GF-D8 (cell line): ENCODE measurements at places on chromosomes 3 and 15.

DNA sequence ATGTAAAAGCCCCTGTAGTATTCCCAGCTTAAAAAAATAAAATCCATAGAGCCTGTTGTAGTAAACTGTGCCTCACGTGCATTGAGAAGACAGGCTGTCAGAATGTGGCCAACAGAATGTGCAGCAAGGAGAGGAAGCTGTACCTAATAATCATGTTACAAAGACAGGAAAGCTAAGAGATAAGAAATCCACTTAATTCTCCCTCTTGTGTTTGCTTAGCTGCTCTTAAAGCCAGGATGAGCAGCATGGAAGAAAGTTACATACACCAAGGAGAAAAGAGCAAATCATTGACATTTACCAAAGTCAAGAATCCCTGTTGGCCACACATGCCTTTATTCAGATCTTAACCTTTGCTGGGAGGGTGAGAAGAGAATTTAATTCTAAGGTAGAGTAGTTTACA is 85.9 kb downstream of the TNIK start:
- DNase-seq: no peak

- no peak for DNase-seq
Measured at GRCh38 chr3:94615275-94616065, 552.6 kb downstream of the NSUN3 start.

GRCh38 chr15:49239105-49239504 is 69.1 kb downstream of the GALK2 start:
- DNase-seq: no peak

DNA sequence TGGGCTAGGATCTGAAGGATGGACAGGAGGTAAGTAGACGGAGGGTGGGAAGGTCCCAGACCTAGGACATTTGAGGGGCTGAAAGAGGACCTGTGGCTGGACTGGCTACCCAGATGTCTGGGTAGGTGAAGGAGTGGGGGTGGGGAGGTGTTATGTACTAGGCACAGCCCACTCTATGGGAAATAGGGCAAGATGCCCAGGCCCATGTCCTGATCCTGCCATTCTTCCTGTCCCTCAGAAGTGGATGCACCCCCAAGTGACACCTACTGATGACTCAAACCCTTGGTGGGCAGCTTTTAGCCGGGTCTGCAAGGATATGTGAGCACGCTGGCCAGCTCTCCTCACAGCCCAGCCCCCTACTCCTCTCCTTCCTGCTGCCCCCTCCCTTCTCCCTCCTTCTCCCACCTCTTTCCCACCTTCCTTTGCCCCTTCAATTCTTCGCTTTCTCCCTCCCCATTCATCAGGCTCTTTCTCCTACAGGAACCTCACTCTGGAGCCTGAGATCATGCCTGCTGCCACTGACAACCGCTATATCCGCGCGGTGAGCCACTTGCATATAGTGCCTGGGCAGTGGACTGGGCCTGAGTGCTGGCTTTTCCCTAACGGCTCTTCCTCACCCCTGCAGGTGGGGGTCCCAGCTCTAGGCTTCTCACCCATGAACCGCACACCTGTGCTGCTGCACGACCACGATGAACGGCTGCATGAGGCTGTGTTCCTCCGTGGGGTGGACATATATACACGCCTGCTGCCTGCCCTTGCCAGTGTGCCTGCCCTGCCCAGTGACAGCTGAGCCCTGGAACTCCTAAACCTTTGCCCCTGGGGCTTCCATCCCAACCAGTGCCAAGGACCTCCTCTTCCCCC is 5.2 kb downstream of the ACY1 start:
- DNase-seq: no peak

DNA sequence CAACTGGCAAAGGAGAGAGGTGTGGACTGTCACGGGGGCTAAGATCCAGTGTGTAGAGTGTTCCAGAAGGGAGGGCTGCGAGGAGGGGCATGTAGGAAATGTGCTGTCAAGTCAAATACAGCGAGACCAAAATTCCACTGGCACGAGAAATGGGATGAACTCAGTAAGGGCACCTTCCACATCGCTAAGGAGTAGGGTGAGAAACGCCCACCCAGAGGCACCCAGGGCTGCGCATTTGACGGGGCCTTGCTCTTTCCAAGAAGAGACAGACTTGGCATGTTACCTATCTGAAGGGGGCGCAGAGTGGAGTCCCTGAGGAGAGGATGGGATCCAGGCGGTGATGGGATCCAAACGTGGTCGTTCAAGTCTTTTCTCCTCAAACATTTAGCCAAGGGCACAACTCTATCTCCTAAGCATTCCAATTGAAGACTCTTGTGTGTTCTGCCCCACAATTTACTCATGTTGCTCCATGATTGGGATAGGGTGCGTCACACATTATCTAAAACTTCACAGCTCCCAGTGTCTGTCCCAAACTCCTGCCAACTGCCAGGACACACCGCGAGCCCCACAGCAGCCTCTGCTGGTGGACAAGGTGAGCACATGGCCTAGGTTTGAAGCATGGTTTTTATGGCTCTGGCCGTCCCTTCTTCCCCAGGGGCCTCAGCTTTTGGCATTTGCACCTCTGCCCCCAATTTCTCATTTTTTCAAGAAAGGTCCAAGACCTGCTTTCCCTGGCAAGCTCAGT is 7.6 kb downstream of the SELENOS start:
- no peak for DNase-seq

DNA sequence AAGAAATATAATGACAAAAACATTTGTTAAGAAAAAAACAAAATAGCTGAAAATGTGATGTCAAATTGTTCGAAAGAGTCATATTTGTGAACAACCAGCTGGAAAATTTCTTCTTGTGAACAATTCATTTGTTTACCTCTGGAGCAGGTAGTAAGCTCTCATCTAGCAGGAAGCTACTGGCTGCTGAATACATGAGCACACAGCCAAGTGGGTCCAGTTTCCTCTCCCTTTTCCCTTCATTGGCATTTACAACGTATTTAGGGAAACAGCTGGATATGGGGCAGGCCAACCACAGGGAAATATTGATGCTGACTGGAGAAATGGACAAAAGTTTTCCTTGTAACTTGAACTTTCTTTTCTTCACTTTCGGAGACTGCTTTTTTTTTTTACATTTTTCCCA is 1354.7 kb upstream of the EPHA6 start:
- DNase-seq: no peak

DNA sequence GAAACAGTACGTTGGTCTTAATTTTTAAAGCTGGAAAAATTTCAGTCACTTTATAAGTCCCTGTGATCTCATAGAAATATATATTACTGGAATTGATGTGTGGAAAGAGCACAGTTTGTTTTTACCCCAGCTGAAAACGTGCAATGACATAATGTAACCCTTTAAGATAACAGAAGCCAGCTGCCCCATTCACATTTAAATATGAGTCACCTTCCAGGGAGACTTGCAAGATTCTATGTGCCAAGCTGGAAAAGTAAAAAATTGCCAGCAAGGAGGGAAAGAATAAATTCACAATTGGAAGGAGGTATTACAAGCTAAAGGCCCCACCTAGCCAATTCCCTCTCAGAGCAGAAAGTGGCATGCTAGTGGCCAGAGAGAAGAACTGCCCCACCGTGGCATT is 50.2 kb downstream of the SAMMSON start:
- no peak for DNase-seq

- DNase-seq: no peak
Measured at GRCh38 chr15:81336568-81336967, 12.6 kb upstream of the STARD5 start.

DNA sequence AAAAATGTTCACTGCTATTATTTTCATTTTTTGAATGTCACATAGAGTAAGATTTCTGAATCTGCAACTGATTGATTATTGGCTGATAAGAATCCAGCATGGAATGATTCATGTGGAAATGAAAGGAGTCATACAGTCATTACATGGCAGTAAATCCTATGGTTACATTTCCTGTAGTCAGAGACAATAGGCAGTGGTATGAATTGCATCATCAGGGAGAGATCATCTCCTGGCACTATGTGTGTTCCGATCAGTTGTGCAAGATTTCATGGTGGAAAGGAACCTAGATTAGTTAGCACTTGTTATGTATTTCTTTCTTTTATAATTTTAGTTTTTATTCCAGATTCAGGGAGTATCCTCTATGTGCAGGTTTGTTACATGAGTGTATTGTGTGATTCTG is 38.8 kb downstream of the SLC12A1 start:
- DNase-seq: no peak

DNA sequence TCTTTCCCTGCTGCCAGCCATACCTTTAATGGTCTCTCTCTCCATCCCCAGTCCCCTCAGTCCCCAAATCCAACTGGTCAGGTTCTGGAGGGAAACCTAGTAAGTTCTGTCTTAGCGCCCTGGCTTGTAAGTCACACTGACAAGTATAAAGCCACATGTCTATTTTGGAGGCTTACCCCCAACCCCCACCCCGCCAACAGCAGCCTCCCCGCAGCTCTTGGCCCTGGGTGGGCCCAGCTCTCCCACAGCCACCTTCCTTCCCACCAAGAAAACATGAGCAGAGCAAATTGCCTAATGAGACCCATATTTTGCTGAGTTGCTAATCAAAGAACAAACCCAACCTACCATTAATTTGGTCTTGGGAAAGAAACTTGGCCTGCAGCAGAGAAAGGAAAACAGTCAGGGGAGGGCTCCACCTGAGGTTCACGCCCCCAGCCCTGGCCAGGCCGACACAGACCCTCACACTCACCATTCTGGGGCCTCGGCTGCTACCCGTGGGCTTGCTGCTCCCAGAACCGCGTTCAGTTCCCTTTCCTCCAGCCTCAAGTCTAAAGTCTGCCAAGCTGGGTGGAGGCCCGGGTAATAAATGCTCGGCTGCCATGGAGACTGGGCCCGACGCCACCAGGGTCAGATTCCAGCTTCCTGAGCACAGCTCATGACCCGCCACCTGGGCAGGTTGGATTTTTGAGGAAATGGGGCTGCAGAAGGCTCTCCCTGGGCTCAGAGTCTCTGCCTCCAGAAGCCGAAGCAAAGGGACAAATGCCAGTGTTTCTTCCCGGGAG is at the start of gene CALML4:
TSS of gene CALML4 (minus strand) at position 557 of the 782 bp plus-strand sequence. CDS start at position 472, 85 bp downstream.
- DNase-seq: peak; percentile 30

DNA sequence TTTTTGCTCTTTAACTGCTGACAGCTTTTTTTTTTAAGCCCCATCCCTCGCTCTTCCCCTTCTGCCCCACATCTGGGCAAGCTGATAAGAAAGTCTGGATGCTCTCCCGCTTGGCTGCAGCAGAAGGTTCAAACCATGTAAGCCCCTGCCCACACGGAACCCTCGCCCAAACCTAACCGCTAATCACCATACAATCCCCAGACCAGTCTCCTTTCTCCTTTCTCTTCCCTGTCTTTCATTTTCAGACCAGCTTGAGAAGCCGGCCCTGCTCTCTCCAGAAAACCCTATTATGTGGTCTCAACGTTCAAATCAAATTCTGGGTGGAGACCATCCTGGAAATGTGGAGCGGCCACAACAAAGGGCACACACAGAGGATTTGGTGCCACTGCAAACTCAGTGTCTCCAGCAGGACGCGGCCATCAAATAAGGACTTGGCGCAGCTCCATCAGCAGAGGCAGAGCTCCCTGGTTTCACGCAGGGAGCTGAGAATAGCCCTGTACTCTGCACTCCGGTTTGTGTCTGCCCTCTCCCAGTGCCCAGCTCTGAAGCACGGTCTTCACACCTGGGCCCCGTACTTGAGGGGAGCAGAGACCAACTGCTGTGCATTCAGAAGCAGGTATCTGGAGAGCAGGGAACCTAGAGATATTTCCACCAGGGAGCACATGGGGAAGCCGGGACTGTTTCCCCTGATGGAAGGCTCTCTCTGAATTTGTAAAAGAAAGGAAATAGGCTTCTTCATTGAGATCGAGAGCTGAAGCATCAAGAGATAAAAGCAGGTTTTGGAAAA is 92.6 kb downstream of the XXYLT1 start:
- peak; percentile 91 for DNase-seq

DNA sequence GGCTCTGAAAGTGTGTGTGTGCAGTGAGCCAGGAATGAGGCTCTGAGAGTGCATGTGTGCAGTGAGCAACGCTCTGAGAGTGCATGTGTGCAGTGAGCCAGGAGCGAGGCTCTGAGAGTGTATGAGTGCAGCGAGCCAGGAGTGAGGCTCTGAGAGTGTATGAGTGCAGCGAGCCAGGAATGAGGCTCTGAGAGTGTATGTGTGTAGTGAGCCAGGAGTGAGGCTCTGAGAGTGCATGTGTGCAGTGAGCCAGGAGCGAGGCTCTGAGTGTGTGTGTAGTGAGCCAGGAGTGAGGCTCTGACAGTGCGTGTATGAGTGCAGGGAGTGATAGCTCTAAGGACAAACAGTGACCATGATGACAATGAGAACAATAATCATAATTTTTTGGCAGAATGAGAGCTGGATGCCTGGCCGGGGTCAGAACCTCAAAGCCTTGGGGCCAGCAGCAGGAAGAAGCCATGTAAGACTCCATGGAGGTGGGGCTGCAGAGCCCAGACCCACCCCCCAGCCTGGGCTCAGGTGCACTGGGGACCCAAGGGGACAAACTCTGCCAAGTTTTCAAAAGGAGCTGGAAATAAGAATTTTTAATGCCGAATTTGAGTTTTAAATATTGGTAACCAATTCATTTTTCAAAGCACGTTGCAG is 85.7 kb upstream of the PRR20G start:
- DNase-seq: no peak

DNA sequence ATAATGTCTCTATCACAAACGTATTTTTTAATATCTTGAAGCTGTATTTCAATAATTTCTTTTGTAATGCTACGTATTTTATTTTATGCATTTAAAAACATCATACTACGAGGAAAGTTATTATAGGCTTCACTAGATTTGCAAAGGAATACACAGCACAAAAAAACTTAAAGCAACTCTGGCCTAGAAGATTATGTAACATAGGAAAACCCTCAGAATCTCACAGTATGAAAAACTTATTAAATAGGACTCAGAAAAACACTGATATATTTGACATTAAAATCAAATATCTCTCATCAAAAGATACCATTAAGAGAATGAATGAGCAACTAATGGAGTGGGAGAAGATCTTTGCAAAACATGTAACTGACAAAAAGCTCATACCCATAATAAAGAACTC is 63.7 kb downstream of the DMXL2 start:
- no peak for DNase-seq

GRCh38 chr15:89068325-89068784 is 19.9 kb upstream of the ABHD2 start:
- peak; percentile 96 for DNase-seq

GRCh38 chr3:129614927-129615363 is 8.5 kb upstream of the PLXND1 start:
- no peak for DNase-seq

GRCh38 chr3:52281981-52282801 is 3.7 kb upstream of the WDR82 start:
- peak; percentile 58 for DNase-seq

- no peak for DNase-seq
Measured at GRCh38 chr3:111936967-111937366, 41.9 kb upstream of the ABHD10 start.

DNA sequence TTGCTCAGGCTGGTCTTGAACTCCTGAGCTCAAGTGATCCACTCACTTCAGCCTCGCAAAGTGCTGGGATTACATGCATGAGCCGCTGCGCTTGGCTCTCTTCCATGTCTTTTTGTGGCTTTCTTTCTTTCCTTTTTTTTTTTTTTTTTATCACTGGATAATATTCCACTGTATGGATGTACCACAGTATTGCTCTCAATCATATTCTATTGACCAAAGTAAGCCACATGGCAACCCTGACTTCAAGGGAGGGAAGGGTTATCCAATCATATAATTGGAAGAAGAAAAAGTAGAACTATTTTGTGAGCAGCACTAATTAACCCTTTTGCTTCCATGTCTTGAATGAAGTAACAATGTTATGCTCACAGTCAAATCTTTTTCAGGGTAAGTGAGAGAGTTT is 307.0 kb upstream of the RASGRP1 start:
- DNase-seq: no peak

- DNase-seq: peak; percentile 10
Measured at GRCh38 chr15:65862682-65863081, 6.6 kb upstream of the RAB11A start.
